ENCODE measurements at places on chromosomes 1 and 21.

DNA sequence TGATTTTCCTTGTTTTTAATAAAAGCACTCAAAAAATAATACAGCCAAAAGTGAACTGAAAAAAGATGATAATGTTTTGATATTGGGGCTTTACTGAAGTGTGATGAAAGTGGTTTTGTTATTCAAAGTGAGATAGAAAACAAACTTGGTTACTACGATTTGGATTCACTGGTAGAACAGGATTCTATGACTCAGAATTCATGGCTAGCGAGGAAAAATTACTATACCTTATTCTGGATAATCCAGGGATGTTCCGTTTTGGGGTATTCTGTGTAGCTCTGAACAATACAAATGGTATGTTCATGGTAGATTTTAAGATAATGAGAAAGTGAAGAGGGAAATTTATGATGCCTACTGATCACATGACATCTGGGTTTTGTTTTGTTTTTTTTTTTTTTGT lies 117.7 kb downstream of the NRDC start:
- DNase-seq: no peak

GRCh38 chr1:61132645-61133334 lies 50.4 kb downstream of the NFIA start:
- no peak for DNase-seq

DNA sequence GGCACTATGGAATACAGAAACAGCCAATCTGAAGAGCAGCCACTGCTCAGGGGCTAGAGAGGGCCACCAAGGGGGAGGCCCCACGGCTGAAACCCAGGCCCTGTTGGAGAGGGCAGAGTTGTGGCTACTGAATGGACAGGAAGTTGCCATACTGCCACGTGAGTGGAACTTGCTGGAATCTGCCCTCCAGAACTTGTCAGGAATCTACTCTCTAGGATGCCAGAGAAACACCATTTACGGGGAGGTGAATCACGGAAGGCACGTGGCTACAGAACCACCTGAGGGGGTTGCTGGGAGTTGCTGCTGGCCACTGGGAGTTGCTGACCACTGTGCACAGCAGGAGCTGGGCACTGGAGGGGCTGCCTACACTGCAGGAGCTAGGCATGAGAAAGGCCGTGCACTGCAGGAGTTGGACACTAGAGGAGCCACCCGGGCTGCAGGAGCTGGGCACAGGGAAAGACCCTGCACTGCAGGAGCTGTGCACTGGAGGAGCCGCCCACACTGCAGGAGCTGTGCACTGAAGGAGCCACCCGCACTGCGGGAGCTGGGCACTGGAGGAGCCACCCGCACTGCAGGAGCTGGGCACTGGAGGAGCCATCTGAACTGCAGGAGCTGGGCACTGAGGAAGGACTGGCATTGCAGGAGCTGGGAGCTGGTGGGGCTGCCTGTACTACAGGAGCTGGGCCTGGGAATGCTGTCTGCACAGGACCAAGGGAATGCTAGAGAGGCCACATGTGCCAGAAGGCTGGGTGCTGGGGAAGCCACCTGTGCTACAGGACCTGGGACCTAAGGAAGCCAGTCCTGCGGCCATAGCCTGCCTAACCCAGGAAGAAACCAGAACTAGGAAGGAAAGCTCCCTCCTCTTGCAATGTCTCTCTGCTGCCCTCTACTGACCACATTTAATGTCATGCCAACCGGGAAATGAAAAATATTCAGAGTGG lies 343.4 kb downstream of the MATN1 start:
- DNase-seq: peak; percentile 66

- no peak for DNase-seq
These were observed 14.1 kb upstream of the CNTN2 start for GRCh38 chr1:205028924-205029323.

- DNase-seq: no peak
These were observed 43.1 kb downstream of the MROH9 start for GRCh38 chr1:170978371-170978910.
